ENCODE measurements at places on chromosomes 4 and X. TPM values are rescaled to one million over a fixed set of nuclear protein-coding genes. Genes with fewer than 3 reads are reported as not detected.

DNA sequence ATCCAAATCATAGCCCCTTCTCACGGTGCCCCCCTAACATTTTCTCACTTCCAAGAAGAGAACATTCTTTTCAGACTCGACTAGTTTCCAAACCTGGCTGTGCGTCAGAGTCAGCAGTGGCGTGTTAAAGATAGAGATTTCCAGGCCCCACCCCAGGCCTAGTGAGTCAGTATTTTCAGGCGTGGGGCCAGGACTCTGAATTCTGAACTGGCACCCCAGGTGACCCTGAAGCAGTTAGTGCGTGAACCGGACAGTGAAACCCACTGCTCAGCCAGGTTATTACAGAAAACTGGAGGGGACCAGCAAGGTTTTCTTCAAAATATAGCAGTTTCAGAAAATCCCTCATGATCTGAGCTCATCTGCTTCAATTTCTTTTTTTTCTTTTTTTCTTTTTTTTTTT is 35.0 kb upstream of the BCOR start:
- no peaks in the 10 kb centered on the region for H3K4me1 ChIP-seq
- DNase-seq: no peak
- H3K27ac ChIP-seq: no peak overlapping the region
- H3K4me3 ChIP-seq: no peak overlapping the region
- H3K36me3 ChIP-seq: no peaks in the 10 kb centered on the region

DNA sequence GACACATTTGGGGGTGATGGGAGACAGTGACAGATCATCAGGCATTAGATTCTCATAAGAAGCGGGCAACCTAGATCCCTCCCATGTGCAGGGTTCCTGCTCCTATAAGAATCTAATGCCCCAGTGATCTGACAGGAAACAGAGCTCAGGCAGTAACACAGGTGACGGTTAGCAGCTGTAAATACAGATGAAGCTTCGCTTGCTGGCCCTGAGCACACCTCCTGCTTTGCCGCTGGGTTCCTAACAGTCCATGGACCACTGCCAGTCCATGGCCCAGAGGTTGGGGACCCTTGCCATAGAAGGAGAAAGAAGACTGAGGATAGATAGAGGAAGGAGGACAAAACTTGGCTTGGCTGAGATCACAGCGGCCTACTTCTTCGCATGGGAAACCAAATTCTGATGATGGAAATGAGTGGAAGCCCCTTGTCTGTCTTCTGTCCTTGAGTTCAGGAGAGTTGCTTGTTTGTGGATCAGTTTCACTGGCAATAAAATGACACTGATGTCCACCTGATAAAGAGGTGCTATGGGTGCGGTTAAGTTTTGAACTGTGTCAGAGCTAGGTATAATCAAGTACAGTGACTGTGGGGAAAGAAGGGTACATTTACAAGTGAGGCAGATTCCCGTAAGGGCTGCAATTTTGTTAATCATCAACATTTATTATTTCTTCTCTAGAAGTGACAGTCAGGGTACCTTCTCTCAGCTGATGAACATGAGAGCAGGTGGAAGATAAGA is 1.7 kb upstream of the TIFA start:
- H3K4me1 ChIP-seq: peaks cover 56% of the 10 kb centered on the region
- no peaks in the 10 kb centered on the region for H3K36me3 ChIP-seq
- peak overlapping the region; percentile 84 for H3K4me3 ChIP-seq
- no peaks in the 10 kb centered on the region for H3K27me3 ChIP-seq
- DNase-seq: no peak

DNA sequence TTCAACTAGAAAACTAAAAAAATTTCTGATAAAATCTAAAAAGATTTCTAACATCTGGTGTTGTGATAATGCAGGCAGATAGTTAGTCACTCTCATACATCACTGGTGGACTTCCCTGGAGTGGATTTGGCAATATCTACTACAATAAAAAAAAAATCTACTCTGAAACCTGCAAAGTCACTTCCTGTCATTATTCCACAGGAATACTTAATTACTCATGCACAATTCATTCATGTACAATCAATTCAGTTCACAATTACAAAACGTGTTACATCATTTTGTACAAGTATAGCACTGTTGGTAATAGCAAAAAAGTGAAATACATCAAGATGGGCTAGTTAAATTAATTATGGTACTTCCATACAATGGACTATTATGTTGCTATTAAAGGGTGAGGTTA is 16.5 kb upstream of the RHOH start:
- H3K27ac ChIP-seq: no peak overlapping the region
- no peaks in the 10 kb centered on the region for H3K27me3 ChIP-seq
- DNase-seq: no peak
- H3K4me1 ChIP-seq: peaks cover 11% of the 10 kb centered on the region

DNA sequence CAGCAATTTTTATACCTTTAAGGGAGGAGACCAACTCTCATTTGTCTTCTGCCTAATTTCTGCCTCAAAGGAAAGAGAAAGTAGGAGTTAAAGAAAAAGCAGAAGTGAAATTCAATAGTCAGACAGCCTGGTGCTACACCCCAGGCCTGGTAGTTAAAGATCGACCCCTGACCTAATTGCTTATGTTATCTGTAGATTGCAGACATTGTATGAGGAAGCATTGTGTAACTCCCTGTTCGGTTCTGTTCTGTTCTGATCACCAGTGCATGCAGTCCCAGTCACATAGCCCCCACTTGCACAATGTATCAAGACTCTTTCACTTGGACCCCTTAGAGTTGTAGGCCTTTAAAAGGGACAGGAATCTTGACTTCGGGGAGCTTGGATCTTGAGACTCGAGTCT is 335.9 kb upstream of the AR start:
- no peaks in the 10 kb centered on the region for H3K36me3 ChIP-seq
- no peak for DNase-seq
- H3K27me3 ChIP-seq: no peaks in the 10 kb centered on the region
- no peak overlapping the region for H3K27ac ChIP-seq

NLGN4X gene
- total RNA-seq: 4.3 TPM
